Activated naive CD4-positive, alpha-beta T cell treated with anti-CD3 and anti-CD28 coated beads, Interleukin-2, amount 50 U/mL, for 16 hours (primary cell): ENCODE measurements at places on chromosomes 6 and 20.
A peak's percentile ranks its signal among the peaks of the same experiment; 100 is the strongest.

DNA sequence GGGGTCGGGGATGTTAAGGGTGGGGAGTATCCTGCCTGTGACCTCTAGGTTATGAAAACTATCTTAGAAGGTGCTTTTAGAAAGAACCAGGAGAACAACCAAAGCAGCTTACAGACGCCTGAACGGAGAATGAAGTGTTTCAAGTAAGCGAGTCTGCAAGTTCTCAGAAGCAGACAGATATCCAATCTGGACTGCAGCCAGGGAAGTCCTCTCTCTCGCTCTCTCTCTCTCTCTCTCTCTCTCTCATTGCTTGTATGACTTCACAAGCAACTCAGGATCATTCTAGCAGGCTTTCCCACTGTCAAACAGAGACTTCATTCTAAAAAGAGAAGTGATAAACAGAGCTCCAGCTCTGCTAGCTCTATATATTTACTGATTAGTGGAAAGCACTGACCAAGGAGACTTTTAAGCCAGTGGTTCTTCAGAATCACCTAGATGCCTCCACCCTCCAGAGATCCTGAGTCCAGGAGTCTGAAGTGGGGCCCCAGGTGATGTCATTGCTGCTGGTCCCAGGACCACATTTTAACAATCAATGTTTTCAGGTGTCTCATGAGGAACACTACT, 6.0 kb downstream of the TCF21 start:
- no peak for DNase-seq

DNA sequence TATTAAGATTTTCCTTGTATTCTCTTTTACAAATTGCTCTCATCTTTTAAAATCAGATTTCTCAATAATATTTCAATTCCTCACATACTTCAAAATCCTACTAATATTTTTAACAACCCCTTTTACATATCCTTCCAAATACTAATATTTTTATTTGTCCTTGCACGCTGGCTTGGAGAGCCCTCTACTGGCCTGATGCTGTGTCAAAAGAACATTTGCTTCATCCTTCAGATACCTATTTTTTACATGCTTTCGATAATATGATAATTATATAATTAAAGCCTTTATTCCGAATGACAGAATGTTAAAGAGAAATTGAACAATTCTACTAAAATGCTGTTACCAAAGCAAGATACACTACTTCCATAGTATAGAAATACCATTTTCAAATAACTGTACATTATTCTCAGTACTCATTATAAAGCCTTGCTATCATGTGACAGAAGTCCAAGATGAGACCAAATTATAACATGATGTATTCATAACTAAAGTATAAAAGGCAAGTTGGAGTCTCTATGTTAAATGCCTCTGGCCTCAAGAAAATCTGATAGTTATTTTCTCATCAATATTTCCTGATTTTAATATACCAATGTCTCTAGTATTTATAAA, 39.0 kb upstream of the PLN start:
- DNase-seq, result peak; percentile 18

- DNase-seq, result no peak
Measured at GRCh38 chr6:108622641-108623298, 62.1 kb downstream of the FOXO3 start.

GRCh38 chr6:85569323-85569722, 24.3 kb downstream of the SNX14 start:
- no peak for DNase-seq

DNA sequence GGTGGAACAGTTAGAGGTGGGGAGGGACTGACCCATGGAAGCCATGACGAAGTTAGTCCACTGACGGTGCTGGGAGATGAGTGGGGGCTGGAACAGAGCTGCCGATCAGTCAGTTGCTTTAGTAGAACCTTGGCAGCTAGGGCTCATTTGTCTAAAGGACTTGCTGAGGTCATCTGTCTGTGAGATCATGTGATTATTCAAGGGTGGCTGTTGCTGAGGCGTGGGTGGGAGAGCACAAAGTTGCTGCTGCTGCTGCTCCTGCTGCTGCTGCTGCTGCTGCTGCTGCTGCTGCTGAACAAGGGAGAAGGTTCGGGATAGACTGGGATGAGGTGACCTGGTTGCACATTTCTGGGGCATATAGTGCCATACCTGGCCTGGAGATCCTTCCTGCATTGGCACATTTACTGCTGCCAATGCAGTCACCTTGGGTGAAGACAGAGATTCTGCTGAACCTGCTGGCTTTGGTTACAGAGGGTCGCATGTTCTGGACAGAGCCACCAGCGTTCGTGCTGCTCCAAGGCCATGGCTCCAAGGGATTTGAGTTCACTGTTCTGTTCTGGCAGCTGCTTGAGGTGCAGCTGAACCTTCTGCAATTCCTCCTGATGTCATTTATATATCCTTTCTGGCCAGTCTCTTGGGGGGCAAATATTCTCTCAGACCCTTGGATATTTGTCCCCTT, 840.5 kb downstream of the HACE1 start:
- no peak for DNase-seq

DNA sequence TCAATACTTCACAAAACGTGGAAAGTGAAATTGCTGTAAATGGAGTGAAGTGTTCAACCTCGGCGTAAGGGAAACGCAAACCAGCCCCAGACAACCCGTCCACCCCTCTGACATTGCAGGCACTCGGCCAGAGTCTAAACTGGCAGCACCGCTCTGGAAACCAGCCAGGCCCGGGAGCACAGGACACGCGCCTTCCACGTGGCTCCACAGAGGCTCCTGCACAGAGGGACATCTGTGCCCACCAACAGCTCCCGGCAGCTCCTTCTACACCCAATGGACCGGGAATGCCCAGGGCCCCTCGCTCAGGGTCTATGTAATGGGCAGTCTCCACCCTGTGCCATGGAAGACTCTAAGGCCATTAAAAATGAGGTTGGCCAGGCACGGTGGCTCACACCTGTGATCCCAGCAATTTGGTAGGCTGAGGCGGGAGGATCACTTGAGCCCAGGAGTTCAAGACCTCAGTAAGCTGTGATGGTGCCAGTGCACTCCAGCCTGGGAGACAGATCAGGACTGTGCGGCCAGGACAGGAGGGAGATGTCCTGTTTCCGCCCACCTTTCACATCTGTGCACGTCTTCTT, 3.4 kb upstream of the HELZ2 start:
- DNase-seq, result no peak

- DNase-seq, result no peak
Measured at GRCh38 chr6:100774681-100775080, 106.4 kb downstream of the ASCC3 start.

- DNase-seq, result no peak
Measured at GRCh38 chr6:53795340-53795701, 516 bp downstream of the LRRC1 start.

DNA sequence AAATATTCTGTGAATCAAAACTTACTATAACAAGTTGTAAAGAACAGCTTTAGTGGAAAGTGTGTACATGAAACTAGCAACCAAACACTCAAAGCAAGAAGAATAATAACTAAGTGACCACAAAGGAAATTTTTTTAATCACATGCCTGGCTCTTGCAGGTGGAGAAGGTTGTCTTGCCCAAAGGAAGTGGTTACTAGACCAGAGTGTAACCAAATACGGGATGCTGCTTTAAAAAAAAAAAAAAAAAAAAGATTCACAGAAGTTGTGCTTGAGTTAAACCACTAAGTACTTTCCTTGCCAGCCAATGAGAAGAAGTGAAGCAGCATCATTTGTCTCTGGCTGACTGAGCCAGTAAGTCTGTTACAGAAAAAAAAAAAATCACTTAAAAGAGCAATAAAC, 19.1 kb upstream of the HLA-DQB1 start:
- no peak for DNase-seq

DNA sequence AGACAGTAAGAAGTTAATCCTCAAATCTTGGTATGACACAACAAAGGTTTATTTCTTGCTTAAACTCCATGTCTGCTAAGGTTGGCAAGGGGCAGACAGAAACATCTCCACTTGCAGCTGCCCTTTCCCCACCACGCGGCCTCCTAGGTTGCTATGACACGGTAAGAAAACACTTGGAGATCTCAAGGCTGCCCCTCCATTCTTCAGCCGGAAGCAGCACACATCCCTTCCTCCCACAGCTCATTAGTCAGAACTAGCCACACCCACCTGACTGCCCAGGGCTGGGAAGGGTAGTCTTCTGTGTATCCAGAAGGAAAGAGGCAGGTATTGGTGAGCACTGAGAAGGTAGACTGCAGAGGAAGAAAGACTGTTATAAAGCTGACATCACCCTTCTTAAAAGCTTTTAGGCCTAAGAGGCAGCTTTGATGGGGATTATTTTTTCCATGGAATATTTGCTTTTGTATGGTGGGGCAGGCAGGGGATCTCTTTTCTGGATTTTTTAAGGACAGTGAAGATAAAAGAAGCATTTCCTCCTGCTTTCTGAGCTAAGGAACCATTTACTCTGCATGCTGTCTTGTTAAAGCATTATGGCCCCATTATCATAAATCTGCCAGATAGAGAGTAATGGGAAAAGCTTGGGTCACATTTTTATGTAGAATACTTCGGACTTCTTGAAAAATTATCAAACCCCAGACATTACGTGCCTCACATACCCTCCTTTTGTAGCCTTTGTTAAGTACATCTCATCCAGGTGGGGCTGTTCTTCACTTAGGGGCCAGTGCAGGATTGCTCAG, 41.6 kb downstream of the MRAP2 start:
- DNase-seq, result no peak

GRCh38 chr6:156791320-156791850, 14.2 kb downstream of the ARID1B start:
- no peak for DNase-seq

GRCh38 chr6:167034056-167034455, 34.9 kb downstream of the CEP43 start:
- DNase-seq, result no peak

DNA sequence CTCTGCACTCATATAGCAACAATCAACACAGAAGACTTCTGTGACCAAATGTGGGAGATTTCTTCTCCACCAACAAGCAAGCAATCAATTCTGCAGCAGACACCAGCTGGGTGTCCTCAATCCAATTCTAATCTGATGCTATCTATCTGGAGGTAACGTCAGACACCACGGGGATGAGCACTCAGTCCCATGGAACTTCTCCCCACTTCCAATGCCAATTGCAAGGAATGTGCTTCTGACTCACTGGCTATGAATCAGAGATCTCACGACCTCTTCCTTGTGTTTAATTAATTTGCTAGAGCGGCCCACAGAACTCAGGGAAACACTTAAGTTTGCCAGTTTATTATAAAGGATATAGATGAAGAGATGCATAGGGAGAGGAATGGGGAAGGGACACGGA, 103.5 kb upstream of the SIRPG start:
- no peak for DNase-seq

GRCh38 chr6:78605909-78606446, 261.4 kb upstream of the IRAK1BP1 start:
- DNase-seq, result no peak

GRCh38 chr20:34367155-34367554, 4.1 kb downstream of the ITCH start:
- DNase-seq, result no peak

DNA sequence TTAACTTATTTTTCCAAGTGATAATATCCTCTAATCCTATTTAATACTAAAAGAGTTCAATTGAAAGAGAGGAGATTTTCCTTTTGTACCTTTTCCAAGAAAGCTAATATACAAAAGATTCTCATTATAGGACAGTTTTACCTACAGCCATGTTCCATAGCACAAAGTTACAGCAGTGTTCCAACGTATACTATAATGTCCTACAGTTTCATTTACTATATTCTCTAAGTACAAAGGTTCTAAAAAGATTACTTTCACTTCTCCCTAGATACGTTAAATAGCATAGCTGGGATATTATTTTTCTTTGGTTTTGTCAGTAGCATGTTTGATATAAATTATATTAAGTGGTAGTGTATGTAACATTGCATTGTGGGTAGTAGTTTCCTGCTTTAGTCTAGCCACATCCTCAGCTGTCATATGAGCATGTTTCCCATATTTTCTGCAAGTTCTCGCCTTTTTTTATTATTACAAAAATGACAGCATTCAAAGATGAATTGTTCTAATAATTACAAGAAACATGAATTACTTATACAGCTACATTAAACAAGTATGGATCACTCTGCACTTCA, 4.4 kb upstream of the RUNX2 start:
- no peak for DNase-seq

GRCh38 chr6:83889621-83890020, 30.1 kb downstream of the CYB5R4 start:
- DNase-seq, result no peak

DNA sequence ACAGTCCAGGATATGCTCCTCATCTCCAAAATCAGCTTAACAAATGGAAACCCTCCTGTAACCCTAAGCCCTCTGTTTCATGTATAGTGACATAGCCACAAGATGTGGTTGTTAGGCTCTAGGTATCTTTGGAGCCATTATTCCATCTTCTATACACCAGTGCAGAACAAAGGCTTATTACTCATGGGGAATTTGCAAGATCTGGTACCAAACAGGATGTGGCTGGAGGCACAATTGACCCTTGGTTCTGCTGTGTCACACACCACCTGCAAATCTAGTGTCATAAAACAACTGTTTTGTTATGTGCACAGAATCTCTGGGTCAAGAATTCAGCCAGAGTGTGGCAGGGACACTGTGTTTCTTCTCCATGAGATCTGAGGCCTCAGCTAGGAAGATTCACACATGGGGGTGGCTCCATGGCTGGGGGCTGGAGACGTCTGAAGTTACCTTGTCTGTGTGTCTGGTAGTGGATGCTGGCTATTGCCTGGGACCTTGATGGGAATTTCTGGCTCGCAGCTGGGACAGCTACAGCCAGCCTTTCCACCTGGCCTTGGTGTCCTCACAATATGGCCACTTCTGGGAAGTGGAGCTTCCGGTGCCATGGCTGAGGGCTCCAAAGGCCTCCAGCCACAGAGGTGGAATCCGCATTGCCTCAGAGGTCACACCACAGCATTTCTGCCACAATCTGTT, 369.9 kb downstream of the CDH26 start:
- no peak for DNase-seq

- no peak for DNase-seq
Measured at GRCh38 chr6:147759093-147759492, 250.6 kb downstream of the SAMD5 start.

GRCh38 chr6:36217188-36217587, 20.6 kb downstream of the BRPF3 start:
- DNase-seq, result no peak

GRCh38 chr20:32970973-32971300, 33.3 kb downstream of the SUN5 start:
- no peak for DNase-seq

DNA sequence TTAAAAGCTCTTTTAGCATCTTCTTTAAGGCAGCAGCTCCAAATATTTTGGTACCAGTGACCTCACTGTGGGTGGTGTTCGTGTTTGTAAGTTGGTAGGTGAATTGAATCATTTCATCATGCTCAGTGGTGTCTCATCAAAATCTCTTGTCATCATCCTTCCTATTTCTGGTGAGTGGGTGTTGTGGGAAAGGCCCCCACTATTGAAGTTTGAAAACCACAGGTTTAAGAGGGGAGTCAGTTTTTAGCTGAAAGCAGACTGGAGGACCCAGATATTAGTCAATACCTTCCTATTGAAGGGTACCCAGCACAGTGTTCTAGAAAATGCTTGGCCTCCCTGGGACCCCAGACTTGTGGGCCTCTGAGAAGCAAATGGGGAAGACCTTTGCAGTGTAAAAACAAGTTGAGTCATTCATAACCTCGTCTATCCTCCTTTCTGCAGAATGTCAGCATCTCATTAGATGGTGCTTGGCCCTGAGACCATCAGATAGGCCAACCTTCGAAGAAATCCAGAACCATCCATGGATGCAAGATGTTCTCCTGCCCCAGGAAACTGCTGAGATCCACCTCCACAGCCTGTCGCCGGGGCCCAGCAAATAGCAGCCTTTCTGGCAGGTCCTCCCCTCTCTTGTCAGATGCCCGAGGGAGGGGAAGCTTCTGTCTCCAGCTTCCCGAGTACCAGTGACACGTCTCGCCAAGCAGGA, 3.7 kb downstream of the PIM1 start:
- DNase-seq, result peak; percentile 62

- DNase-seq, result no peak
Measured at GRCh38 chr6:105794239-105794638, 291.9 kb upstream of the PRDM1 start.

- no peak for DNase-seq
Measured at GRCh38 chr20:13681248-13682125, 42.8 kb upstream of the TASP1 start.
